ENCODE measurements at places on chromosomes 13 and 19.
A peak's percentile ranks its signal among the peaks of the same experiment; 100 is the strongest.

- DNase-seq, result no peak
Observed at GRCh38 chr13:113077953-113078901, 27.4 kb upstream of the F7 start.

DNA sequence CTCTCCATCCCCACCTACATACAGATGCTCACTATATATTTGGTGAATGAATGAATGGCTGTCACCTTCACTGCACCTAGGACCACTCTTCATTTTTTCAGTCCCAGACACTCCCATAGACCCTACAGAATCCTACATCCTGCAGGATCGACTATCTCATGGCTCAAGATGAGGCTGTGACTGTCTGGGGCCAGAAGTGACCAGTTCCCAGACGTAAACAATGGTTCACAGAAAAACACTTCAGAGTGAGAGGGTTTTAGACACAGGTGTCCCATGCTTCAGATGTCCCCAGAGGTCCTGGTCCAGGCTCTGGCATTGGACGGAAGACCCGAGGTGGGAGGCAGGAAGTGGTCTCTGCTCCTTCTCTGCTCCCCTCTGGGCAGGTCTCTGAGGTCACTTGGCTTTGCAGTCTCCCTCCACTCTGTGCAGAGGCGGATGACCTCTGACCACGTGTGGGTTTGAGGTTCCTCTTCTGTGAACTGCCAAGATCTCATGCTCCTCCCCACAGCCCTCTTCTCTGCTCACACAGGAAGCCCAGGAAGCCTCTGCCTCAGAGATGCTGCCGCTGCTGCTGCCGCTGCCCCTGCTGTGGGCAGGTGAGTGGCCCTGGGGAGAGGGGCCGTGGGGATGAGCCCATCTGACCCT is 24.9 kb downstream of the SIGLEC7 start:
- DNase-seq, result no peak

- no peak for DNase-seq
Observed at GRCh38 chr13:33610438-33611120, 207.4 kb upstream of the RFC3 start.

DNA sequence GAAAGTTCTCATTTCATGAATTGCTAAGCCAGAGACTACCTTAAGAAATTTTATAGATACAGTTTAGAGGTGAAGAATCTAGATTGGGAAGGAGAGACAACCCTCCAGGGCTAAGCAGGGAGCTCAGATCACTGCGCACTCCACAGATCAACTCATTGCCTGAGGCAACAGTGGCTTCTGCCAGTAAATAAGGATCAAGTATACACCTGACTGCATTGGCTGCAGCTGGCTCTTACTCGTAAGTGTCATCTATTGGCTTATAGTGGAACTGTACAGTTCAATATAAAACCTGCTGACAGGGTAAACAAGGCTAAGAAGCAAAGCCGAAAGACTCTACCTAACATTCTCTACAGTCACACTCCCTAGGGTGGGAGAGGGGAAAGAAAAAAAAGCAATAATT is 18.0 kb upstream of the C1QTNF9B start:
- DNase-seq, result no peak

GRCh38 chr13:77345150-77345780 is 18.4 kb upstream of the MYCBP2 start:
- DNase-seq, result no peak

DNA sequence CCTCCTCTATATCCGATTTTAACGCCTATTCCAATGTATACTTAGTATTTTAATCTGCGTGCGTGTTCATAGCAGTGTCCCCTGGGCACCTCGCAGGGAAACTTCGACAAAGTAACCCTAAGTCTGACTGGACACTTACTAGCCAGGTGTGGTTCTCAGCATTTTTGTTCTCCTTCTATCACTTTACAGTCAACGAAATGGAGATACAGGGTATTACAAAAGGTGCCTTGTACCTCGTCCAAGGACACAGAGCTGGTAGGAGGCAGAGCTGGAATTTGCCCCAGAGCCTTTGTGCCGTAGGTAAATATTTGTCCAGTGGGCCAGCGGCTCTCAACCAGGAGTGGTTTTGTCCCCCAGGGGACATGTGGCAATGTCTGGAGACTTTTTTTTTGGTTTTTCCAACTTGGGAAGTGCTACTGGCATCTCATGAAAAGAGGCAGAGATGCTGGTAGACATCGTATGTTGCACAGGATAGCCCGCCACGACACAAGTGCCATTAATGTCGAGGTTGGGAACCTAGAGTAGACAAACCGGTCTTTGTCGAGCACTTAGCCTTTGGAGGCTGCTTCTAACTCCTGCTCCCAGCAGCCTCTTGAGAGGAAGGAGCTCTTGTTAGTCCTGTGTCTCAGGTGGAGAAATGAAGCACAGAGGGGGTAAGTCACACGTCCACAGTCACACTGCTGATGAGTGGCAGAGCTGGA is 1.1 kb downstream of the ZNF444 start:
- DNase-seq, result no peak

DNA sequence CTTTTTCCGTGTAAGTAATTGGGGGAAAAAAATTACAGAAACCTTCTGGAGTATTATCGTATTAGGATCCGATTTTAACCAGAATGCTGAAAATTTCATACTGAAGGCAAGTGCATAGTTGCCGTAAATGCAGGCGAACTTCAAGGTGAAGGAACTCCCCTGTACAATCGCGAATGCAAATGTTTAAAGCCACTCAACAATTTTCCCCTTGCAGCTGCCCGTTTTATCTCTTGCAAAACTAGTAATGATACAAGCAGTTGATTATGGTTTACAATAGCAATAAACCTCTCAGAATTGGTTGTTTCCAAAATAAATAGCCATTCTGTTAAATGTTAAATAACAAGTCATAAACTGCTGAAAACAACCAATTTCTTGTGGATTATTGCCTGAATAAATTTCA is 105.7 kb downstream of the DNAJC15 start:
- no peak for DNase-seq

GRCh38 chr19:1230783-1231489 is 6.9 kb downstream of the CBARP start:
- DNase-seq, result no peak

DNA sequence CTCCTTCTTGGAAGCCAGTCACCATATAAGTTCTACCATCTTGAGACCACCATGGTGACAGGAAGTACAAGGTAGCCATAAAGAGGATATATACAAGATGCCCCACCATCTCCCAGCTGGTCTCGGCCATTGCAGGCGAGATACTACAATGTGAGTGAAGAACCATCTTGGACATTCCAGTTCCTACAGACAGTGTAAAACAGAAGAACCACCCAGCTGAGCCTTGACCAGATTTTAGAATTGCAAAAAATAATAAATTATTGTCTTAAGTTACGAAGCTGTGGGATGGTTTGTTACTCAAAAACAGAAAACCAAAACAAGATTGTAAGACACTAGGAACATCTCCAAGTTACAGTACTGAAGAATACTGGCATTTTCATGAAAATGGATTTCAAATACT is 43.6 kb downstream of the DOCK9 start:
- no peak for DNase-seq

DNA sequence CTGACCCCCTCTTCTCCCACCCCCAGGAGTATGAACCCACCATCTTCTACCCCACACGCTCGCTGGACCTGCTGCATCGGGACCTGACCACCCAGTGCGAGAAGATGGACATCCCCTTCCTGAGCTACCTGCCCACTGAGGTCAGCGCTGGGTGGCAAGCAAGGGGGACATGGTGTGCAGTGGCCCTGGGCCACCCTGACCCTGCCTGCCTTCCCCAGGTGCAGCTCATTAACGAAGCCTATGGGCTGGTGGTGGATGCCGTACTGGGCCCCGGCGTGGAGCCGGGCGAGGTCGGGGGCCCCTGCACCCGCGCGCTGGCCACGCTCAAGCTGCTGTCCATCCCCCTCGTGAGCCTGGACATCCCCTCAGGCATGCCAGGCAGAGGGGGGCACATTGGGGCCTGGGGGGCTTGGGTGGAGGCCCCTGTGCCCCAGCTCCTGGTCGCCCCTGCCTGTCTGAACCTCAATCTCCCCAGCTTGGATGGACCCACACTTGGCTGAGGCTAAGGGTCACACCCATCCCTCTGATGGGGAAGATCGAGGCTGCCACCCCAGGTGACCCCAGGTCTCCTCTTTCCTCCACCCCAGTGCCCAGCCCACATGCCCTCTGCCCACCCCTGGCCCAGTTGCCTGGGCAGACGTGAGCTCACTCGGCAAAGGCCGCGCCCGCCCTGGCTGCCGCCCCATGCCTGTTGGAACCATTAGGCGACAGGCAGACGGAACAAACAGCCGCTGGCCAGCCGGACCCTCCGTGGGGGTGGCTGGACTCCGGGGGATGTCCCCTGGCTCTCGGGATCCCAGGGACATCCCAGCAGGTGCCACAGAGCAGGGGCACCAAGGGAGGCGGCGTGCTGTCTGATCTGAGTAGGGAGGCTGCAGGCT is 2.5 kb upstream of the CILP2 start:
- DNase-seq, result no peak

DNA sequence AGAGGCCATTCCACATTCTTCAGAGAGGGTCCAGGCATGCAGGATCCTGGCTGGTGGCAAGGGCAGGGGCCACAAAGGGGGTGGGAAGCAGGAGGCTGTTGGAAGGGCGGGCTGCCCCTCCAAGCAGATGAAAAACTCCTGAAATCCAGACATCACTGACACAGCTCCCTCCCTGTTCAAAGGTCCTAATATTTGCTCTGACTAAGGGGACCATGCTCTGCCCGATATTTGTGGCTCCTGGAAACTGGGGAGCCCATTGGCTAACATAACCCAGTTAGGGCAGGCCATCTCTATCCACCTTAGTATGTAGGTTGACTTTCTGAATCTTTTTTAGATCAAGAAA is 3.3 kb upstream of the CDX2 start:
- no peak for DNase-seq

GRCh38 chr13:54177466-54177865 is 1148.9 kb downstream of the OLFM4 start:
- no peak for DNase-seq

GRCh38 chr19:14023404-14024235 is 4.3 kb upstream of the RLN3 start:
- DNase-seq, result no peak

DNA sequence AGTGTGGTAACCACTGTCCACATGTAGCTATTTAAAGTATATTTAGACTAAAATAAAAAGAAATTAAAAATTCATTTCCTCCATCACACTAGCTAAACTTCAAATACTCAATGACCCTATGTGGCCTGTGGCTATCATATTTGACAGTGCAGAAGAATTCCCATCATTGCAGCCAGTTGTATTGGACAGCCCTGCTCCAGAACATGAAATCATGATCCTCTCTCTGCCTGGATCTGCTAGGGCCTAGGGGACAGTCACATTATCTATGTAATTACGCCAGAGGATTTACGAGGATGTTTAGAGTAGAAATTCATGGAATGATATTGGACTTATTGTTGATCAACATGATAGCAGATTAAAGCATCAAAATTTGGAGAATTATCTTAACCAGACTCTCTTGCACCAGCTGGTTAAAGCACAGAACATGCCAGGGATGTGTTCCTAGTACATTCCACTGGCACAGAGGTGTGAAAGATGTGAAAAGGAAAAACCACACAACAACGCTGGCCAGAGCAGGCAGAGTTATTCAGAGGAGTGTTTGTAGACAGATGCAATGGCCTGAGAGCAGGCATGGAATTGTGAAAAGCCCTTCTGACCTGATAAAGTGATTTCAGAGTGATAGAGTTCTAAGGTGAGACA is 108.9 kb upstream of the STARD13 start:
- no peak for DNase-seq

DNA sequence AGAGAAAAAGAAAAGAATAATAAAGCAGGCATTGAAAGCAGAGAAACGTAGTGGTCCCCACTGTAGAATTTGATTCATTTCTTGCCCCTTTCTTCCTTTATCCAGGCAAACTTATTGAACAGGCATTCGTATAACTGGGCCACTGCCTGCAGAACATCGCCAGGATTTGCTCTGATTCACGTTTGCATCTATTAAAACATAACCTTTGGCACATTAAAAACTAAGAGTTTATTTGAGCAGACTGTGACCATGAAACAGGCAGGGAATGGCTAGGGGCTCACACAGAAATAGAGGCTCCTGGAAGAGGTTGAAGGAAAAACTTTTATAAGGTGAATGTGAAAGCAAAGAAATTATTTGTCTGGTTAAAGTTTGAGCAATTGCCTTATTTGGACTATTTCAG is 12.5 kb upstream of the SUPT20H start:
- DNase-seq, result no peak

GRCh38 chr19:11168568-11168967 is 13.0 kb upstream of the SPC24 start:
- no peak for DNase-seq

DNA sequence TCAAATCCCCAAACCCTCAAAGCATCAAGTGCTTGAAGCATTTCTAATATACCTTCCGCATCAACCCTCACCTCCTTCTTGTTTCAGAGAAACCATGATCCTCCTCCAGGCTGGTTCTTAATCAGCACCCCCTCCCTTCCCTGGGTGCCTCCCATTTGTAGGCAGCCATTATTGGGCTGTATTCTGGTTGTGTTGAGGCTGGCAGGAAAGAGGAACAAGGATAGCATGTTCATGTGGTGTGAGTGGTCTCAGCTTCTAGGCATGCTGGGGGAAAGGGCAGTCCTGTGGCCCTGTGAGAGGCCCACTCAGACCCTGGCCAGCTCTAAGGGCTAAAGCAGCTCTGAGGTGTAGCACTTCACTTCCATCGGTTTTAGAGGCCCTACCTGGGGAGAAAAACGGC is 18.9 kb upstream of the TRIM13 start:
- no peak for DNase-seq

DNA sequence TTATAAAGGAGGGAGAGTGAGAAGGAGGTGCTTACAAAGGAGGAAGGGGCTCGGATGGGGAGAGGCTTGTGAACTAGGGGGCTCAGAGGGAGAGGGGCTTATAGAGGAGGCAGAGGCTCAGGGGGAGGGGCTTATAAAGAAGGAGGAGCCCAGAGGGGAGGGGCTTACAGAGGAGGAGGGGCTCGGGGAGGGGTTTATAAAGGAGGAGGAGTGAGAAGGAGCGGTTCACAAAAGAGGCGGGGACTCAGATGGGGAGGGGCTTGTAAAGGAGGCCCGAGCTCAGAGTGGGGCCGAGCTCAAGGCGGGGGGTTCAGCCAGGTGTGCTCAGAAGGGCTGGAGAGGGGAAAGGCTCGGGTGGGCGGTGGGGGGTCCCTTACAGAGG is 500 bp downstream of the SMIM24 start:
- DNase-seq, result peak; percentile 61

GRCh38 chr13:85896516-85897450 is 97.6 kb upstream of the SLITRK6 start:
- DNase-seq, result no peak

DNA sequence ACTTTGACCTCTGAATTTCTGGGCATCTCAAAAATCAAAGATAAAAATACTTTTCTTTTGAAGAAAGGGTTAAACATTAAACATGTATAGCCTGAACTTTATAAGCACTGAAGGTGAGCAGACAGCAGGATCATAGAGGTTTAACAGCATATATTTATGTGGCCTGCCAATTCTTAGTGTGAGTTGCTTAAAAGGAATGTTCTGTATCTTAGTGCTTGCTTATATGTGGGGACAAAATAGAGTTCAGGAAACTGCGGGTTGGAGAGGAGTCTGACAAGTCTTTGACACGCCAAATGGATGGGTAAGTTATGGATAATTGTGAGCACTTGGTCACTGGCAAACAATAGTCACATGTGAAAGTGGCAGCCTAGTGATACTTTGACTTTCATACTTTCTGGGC is 1419.4 kb upstream of the SPRY2 start:
- no peak for DNase-seq

- DNase-seq, result no peak
Observed at GRCh38 chr13:112638157-112638750, 50.3 kb upstream of the TUBGCP3 start.

Measured in germinal center (tissue), 1 donor.